ENCODE measurements at places on chromosomes 11 and 22. TPM values are rescaled to one million over a fixed set of nuclear protein-coding genes. Genes with fewer than 3 reads are reported as not detected.

The MRGPRX3 gene
- not detected for total RNA-seq

The NARS2 gene
- 10.1 TPM for total RNA-seq

The RAB3IL1 gene
- 14.1 TPM for total RNA-seq

The ARHGAP20 gene
- 9.4 TPM for total RNA-seq

The RNF26 gene
- total RNA-seq, result 14.2 TPM

DNA sequence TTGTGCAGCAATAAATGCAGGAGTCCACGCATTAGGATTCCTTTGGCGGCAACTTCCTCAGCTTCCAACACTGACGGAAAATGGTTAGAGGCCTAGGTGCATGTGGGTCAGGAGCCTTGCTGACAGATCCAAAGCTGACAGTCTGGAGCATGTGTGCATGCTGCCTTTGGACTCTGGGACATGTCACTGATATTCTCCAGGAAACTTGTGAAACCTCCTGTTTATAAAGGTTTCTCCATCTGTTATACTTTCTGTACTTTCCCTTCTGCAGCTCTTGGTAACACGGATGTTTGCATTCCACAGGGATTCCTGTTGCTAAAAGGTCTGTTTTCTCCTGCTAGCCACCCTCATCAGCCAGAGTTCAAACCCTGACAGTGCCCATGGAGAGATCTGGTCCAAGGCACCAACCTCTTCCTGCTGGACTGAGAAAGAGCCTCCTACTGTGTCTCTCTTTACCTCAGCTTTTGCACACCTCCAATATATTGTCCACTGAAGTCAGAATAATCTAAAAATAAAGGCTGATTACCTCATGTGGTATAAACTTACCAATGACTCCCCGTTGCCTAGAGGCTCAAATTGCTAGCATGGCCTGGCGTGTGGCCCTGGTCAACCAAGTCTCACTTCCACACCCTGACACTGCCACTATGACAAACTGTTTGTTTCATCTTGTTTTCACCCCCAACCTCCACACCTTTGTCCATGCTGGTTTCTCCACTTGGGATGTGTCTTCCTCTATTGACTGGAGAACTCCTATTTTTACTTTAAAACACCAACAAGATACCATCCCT lies 31.1 kb upstream of the LYVE1 start:
- H3K4me3 ChIP-seq, result no peak overlapping the region
- DNase-seq, result peak; percentile 89
- H3K36me3 ChIP-seq, result peaks cover 21% of the 10 kb centered on the region
- peaks cover 58% of the 10 kb centered on the region for H3K4me1 ChIP-seq
- H3K27me3 ChIP-seq, result no peaks in the 10 kb centered on the region
- peak overlapping the region; percentile 84 for H3K27ac ChIP-seq

DNA sequence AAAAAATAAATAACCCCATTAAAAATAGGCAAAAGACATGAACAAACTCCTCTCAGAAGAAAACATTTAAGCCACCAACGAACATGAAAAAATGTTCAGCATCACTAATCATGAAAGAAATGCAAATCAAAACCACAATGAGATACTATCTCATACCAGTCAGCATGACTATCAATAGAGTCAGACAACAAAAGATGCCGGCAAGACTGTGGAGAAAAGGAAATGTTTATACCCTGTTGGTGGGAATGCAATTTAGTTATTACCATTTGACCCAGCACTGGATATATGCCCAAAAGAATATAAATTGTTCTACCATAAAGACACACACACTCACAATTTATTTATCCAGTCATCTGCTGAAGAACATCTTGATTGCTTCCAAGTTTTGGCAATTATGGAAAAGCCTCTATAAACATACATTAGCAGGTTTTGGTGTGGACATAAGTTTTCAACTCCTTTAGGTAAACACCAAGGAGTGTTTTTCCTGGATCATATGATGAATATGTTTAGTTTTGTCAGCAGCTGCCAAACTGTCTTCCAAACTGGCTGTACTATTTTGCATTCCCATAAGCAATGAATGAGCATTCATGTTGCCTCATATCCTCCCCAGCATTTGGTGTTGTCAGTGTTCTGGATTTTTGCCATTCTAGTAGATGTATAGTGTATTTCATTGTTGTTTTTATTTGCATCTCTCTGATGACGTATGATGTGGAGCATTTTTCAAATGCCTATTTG lies 28.0 kb downstream of the OR8D1 start:
- no peak overlapping the region for H3K4me3 ChIP-seq
- H3K27me3 ChIP-seq, result no peaks in the 10 kb centered on the region
- H3K4me1 ChIP-seq, result no peaks in the 10 kb centered on the region
- no peaks in the 10 kb centered on the region for H3K36me3 ChIP-seq
- no peak for DNase-seq

- H3K4me1 ChIP-seq, result no peaks in the 10 kb centered on the region
- H3K27ac ChIP-seq, result no peak overlapping the region
- H3K36me3 ChIP-seq, result no peaks in the 10 kb centered on the region
Observed at GRCh38 chr11:26198532-26199096, 133.3 kb upstream of the ANO3 start.

DNA sequence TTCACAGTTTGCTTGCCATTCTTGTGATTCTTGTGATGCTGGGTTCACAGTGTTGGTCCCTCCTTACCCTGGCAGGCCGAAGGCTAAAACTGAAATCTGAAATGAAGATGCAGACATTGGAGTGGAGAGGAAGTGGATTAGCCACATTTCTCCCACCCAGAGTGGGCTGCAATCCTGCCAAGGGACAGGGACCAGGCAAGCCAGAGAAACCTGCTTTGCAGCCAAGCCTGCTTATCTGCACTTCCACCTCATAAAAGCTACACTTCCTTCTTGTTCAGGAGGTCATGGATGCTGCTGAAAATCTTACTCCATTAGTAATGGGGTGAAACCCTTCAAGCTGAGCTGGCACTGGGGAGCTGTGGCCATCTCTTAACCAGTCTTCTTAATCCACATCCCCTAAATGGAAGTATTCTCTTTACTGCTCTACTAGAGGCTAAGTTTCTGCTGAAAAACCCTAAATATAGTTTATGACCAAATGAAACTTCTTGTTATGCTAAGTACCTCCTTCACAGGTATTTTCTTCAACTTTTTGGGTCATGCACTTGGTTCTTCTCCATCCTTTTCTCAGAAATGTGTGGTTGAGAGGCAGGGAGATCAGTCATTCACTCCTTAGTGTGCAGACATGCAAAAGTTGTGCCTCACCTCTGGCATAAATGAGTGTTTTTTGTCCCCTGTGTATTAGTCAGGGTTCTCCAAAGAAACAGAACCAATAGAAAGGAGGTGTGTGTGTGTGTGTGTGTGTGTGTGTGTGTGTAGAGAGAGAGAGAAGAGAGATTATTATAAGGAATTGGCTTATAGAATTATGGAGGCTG lies 133.9 kb upstream of the BMAL1 start:
- H3K4me1 ChIP-seq, result no peaks in the 10 kb centered on the region
- H3K36me3 ChIP-seq, result no peaks in the 10 kb centered on the region
- H3K27me3 ChIP-seq, result no peaks in the 10 kb centered on the region
- H3K27ac ChIP-seq, result no peak overlapping the region
- H3K4me3 ChIP-seq, result no peak overlapping the region

DNA sequence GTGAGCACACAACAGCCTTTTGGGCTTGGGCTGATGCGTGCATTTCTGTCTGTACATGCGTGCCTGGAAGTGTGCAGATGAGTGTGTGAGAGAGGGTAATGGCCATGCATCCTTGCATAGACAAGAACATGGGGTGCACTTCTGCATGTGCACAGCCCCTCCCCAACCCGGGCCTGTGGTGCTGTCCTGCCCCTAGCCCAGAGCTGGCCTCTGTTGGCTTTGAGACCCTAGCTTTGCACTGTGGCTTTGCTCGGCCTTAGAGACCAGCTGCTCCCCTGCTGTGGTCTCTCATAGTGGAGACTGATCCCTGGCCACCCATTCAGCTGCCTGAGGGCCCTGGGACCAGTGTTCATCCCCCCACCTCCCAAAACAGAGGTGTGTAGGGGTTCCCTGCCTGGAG lies 25.4 kb downstream of the ST3GAL4 start:
- peaks cover 6% of the 10 kb centered on the region for H3K4me1 ChIP-seq
- no peak overlapping the region for H3K27ac ChIP-seq
- H3K4me3 ChIP-seq, result no peak overlapping the region
- H3K36me3 ChIP-seq, result no peaks in the 10 kb centered on the region
- H3K27me3 ChIP-seq, result no peaks in the 10 kb centered on the region

DNA sequence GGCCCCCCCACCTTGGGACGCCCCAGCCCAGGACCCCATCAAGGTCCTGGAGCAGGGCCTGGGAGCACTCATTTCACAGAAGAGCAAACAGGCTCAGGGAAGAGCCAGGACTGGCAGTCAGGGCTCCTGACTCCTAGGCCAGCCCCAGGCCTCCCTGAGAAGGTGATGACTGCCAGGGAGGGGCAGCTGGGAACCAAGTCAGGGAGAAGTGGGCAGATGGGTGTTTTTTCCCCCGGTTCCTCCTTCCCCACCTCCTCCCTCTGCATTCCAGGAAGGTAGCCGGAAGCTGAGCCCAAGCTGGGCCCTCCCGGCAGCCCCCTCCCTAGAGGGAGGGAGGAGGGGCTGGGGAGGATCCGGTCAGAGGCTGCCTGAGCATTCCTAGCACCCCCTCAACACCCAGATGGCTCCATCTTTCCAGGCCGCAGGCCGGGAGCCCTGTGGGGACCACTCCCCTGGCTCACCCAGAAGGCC lies 19.6 kb downstream of the MYRF start:
- no peak overlapping the region for H3K27ac ChIP-seq
- no peaks in the 10 kb centered on the region for H3K27me3 ChIP-seq
- no peak for DNase-seq
- H3K4me3 ChIP-seq, result no peak overlapping the region
- peaks cover 2% of the 10 kb centered on the region for H3K4me1 ChIP-seq

DNA sequence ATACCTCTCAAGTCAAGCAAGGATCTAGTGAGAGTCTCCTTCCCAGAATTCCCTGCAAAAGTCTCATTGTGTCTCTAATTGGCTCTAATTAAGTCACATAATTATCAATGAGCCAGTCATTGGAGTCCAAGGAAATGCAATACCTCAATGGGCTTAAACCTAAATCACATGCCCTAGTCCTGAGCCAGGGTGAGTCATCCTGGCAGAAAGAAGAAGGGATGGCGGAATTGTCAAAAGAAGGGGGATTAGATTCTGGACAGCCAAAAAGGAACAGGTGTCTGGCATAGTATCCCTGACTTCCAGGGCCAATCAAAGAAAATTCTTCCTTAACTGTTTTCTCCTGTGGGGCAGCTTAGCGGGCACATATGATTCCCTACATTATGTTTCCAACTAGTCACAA lies 25.1 kb upstream of the LDLRAD3 start:
- no peak for DNase-seq
- no peaks in the 10 kb centered on the region for H3K27me3 ChIP-seq
- H3K4me3 ChIP-seq, result no peak overlapping the region
- H3K27ac ChIP-seq, result no peak overlapping the region

DNA sequence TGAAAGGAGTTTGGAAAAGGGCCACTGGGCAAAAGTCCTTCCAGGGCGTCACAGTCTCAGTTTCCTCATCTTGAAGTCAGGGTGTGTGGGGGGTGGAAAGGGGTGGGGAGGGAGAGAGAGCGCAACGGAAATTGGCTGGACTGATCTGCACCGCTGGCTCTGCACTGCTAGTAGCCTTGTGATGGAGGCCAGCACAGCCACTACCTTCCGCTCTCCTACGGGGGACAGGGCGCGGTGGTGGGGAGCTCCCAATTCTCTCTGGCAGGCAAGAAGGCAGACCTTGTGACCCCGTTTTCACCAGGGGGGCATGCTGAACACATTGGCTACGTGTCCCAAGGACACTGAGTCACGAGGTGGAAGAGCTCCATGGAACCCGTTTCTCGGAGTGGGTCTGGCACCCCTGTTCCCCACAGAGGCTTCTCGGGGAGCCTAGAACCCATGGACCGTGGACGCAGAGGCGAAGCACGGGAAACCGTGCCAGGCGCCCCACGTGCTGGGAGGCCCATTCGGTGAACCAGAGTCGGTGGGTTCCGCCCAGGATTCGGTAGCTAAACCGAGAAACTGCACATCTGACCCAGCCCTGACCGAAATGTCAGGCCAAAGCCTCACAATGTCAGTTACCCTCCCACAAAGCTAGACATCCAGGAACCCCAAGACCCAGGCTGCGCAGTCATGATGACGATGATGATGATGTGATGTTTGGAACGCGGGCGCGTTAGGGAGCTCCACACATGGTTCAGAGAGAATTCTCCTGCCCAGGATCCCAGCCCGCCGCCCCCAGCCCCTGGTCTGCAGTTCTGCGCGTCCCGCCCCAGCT lies 28.3 kb upstream of the WNT11 start:
- peaks cover 8% of the 10 kb centered on the region for H3K4me1 ChIP-seq
- no peaks in the 10 kb centered on the region for H3K27me3 ChIP-seq
- DNase-seq, result no peak
- H3K27ac ChIP-seq, result peak overlapping the region; percentile 83

DNA sequence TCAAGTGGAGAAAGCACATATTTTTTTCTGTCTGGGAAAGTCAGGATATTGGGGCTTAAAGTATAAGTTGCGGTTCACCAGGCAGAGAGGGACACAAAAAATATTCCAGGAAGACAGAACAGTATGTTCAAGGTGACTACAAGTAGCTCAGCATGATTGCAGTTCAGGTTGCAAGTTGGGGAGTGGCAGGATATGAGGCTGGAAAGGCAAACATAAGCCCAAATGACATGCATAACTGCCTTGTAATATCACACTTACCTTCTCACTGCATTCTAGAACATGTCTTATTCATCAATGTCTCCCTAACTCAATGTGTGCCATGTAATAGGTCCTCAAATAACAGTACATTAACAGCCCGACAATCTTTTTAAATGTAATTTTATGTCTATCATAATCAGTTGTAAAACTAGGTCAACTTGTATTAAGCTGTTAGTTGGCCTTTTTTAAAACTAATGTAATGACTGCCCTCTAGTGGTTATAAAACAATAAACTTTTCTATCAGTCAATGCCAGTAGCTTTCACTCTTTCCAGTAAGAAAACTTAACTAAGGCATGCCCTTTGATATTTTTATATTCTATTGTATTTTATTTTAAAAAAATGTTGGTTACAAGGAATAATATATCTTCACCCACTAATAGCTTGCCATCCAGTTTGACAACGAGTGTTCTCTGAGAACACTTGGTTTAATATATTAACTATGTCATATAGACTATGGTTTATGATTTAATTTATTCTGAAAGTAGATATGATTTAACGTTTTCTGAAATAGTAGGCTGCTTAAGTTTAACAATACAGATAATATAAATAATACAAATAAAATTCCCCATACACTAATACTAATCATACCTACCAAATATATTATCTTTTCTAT lies 39.4 kb upstream of the CFAP300 start:
- H3K27ac ChIP-seq, result peak overlapping the region; percentile 47
- H3K4me1 ChIP-seq, result peaks cover 22% of the 10 kb centered on the region
- H3K36me3 ChIP-seq, result no peaks in the 10 kb centered on the region
- DNase-seq, result no peak

Measured in esophagus muscularis mucosa (tissue), 4 donors.